ENCODE measurements at places on chromosomes 11 and 22.

DNA sequence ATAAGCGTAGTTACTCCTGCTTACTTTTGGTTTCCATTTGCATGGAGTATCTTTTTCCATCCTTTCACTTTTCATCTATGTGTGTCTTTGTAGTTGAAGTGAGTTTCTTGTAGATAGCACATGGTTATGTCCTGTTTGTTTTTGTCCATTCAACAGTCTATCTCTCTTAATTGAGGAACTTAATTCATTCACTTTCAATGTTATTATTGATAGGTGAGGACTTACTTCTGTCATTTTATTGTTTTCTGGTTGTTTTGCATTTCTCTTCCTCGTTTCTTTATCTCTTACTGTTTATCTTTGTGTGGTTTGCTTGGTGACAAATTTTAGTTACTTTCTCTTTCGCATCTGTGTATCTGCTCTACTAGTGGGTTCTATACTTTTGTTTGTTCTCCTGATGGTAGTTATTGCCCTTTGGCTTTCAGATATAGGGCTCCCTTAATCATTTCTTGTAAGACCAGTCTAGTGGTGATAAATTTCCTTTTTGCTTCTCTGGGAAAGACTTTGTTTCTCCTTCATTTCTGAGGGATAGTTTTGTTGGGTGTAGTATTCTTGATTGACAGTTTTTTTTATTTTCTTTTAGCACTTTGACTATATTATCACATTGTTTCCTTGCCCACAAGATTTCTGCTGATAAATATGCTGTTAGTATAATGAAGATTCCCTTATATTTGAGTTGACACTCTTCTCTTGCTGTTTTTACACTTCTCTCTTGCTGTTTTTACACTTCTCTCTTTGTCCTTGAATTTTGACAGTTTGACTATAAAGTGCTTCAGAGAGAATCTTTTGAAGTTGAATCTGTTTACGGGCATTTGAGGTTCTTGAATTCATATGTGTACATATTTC lies 9.0 kb upstream of the RAG1 start:
- DNase-seq, result no peak

DNA sequence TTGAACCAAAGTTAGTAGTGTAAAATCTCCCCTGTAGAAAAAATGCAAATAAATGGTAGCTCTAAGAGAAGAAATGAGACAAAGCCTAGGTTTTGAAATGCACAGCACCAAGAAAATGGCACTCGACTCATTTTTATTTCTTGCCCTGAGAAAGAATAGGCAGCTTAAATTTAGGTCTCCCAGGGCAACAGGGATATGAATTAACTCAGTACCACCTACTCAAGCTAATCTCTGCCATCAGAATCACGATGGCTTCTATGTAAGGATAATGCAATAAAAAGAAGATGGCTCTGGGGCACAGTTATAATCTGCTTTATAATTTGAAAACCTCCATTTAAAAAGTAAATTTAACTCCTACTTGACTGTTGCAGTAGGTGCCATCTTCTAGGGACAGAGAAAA lies 1784.3 kb downstream of the LRRC4C start:
- no peak for DNase-seq

- DNase-seq, result no peak
These were observed 30.1 kb upstream of the OAF start for GRCh38 chr11:120180551-120181232.

- DNase-seq, result peak; percentile 79
These were observed at the start of gene SIRT3 for GRCh38 chr11:235997-236773. TSS of gene SIRT3 (minus strand) at chr11:236342. CDS start at chr11:236328, 14 bp downstream.

DNA sequence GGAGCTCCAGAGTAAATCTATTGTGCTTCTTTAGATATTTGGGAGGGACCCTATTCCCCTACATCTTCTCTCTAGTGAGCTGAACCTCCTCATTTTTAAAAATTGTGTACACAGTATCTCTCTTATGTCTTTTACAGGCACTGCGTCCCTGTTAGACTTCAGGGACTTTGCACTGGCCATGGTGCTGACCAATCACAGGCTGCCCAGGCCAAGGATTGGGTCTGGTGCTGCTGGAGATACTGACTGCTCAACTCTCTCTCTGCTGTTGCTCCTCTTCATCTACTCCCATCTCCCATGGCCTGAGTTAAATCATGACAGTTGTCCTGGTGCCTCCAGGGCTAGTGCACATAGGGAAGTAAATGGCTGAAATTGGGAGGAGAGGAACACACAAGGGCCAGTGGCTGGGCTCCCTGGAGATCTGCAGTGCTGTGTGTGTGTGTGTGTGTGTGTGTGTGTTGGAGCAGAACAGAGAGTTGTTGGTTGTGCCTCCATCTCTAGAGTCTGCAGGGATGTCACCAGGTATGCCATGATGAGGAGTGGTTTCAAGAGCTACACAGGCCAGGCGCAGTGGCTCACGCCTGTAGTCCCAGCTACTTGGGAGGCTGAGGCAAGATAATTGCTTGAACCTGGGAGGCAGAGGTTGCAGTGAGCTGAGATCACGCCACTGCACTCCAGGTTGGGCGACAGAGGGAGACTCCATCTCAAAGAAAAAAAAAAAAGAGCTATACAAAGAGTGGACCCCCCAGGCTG lies 155.3 kb downstream of the ST3GAL4 start:
- no peak for DNase-seq

DNA sequence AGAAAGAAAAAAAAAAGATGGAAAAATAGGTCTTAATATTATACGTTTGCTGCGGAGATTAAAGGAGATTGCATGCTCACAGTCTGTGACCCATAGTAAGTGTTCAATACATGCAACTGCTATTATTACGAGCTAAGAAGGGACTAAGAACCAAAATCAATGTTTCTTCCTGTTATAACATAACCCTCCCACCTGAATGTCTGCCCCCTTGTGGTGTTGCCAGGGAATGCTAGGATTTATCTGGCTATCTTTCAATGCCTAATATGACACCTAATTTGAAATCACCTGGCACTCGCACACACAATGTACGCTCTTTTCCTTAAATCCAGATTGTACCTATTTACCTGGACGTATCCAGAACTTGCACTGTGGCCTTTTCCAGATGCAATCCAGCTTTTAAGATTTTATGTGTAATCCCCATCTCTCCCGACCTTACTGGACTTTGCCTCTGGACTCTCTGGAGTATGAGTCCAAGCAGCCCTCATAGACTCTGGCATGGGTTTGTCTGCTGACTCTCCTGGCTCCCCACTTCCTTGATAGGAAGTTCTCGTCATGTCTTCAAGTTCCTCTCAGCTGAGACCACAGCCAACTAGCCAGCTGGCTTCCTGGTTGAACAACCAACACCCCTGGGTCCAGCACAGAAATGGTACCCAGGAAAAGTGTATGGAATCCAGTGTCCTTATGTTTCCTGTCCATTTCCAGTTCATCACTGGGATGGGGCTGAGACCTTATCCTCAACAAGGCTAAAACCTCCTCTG lies 151.5 kb downstream of the CCDC34 start:
- no peak for DNase-seq

DNA sequence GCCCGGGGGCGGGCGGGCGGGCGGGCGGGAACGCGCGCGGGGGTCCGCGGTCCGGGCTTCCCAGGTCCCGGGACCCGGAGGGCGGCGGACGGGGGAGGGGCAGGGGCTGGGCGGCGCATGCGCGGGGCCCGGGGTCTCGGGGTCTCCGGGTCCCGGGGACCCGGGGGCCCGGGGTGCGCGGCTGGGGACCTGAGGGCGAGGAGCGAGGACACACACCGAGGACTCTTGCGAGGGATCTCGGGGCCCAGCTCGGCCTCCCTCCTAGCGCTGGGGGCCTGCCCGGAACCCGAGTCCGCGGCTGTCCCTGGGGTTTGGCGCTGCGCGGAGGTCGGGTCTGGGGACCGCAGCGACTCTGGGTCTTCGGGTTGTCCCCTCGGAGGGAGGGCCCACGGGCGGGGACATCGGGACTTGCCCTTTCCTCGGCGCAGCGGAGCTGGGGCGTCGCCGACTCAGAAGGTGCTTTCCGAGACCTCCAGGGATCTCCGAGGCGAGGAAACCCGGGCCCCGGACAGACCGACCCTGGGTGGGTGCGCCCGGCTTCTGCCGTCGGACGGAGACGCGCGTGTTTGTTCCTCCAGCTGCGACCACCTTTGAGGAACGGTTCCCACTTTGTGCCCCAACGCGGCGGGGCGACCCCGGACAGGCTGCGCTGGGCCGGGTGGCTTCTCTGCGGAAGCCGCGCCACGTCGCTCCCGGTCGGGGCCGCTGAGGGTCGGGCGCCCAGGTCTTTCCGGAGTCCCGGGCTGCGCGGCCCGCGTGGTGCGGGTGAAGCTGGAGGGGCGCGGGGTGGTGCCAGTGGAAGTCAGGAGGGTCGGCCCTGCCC lies 540 bp downstream of the PPARA start:
- peak; percentile 40 for DNase-seq

- DNase-seq, result no peak
These were observed 706.8 kb upstream of the ANO3 start for GRCh38 chr11:25625094-25625493.

GRCh38 chr11:121596195-121597155 lies 143.7 kb upstream of the SORL1-AS1 start:
- DNase-seq, result no peak
